ENCODE measurements at places on chromosomes 1 and 21.

GRCh38 chr21:31659286-31659535 is 282 bp upstream of the SOD1 start:
- DNase-seq = no peak

DNA sequence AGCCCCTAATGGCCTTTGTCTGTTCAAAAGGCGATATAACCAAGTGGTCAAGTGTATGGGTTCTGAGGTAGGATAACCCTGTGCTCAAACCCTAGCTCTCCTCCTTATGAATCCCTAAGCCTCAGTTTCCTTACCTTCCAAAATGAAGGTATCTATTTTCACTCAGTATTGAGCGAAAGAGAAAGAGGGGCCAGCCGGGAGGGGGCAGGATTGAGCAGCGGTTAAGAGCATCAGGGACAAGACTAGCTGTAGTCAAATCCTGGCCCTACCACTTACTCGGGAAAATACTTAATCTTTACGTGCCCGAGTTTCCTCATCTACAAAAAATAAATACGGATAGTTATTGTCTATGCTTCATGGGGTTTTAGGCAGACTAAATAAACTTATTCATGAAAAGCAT is 25.7 kb downstream of the LY9 start:
- DNase-seq = no peak

GRCh38 chr1:21925334-21925940 is 11.7 kb downstream of the HSPG2 start:
- DNase-seq = no peak

DNA sequence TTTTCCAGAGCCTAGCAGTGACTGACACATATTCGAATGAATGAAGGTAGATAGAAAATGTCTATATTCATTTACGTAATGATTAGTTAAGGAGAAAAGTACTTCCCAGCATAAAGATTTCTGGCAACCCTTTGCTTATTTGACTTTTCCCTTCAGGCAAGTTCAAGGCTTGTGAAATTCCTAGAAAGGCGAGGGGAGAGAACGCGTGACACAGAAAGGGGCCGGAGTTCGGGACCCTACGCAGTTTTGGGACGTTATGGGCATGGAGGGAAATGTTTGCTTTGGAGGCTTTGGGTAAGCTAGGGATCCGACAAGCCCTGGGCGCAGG is 472 bp upstream of the USP25 start:
- no peak for DNase-seq

DNA sequence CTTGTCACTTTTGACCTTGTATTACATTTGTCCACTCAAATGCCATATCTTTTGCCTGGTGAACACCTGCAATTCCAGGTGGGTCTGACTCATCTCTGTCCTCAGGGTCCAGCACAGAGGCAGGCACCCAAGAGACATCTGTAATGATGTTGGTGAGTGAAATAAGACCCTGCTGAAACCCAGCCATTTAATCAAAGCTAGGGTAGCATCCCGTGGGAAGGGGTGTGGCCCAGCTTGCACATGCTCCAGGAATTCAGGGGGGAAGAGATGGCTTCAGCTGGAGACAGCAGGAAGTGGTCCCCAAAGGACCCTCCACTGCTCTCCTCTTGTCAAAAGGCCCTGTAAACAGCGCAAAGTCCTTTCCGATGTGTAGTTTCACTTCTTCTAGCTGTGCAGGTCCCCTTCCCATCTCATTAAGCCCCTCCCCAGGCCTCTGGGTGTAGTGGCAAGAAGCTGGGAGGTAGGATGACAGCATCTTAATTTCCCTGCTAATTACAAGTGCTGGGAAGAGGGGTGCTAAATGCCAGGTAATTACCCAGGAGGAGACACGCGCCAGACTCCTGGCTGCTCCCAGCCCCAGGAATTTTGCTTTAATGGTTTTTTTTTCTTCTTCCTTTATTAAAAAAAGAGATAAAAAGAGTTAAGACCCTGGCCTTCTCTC is 54.4 kb upstream of the TRABD2B start:
- DNase-seq = no peak

DNA sequence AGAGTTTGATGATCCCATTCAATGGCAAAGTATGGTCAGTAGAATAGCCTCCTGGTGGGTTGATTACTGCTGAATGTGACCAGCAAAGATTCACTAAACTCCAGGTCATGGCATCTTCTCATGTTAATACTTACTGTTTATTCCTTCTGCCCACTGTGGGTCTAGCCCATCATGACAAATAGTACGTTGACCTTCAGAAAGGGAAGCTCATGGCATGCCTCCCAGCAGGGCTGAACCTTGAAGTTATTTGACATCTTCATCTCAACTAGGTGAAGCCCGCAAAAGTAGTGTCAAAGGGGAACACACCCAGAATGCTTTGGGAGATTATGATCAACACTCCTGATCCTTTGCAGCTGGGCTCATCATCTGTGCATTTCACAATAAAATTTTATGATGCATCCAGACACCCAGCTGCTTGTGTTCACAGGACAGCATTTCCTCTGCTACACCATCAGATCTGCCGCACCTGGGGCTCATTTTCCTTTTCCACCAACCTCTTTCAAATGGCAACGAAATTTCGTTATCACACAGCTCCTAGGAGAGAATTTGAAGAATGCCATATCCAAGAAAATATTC is 49.6 kb downstream of the HLX start:
- no peak for DNase-seq
